ENCODE measurements at places on chromosomes 1 and 21.

GRCh38 chr1:202058001-202058908 is 47.9 kb downstream of the ELF3 start:
- peak; percentile 71 for DNase-seq

DNA sequence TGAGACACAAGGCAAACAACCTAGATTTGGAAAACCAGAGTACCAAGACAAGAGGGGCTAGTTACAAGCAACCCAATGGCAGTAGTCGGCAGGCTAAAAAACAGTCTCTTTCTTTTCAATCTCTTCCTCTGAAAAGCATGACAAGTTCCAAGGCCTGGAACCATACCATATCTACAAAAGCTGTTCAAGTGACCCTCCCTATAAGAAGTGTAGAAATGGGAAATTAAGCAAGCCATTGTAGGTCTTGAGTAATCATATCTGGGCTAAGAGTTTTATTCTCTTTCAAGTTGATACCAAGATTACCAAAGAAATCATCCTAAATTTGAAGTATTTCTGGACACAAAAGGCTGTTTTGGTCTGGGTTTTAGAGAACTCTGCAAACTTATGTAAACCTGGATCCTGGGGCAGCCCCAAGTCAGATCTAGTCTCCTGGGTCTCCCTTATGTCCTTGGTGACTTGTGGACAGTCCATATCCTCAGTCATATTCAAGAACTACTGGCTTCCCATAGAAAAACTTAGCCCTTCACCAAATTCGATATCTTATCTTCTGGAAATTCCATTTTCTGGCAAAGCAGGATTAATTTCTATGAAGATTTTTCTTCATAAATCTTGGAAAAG is 24.7 kb downstream of the FMO3 start:
- DNase-seq = no peak

- no peak for DNase-seq
Observed at GRCh38 chr1:182794676-182795201, 5.2 kb downstream of the NPL start.

DNA sequence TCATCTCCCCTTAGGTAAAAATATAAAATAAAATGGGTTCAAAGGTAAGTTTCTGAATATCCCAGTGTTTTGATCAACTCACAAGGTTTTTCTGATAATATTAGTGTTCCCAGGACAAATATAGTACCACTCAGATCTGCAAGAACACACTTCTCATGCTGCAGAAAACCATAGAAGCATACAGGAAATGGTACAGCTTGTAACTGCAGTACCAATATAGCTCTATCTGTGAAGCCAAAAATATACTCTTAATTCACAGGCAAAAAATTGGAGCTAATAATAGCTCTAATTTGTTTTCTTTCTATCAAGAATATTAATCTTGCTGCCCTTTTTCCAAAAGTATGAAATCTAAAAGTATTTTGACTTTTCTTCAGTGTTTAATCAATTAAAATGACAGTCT is 13.2 kb downstream of the VPS45 start:
- DNase-seq = no peak

DNA sequence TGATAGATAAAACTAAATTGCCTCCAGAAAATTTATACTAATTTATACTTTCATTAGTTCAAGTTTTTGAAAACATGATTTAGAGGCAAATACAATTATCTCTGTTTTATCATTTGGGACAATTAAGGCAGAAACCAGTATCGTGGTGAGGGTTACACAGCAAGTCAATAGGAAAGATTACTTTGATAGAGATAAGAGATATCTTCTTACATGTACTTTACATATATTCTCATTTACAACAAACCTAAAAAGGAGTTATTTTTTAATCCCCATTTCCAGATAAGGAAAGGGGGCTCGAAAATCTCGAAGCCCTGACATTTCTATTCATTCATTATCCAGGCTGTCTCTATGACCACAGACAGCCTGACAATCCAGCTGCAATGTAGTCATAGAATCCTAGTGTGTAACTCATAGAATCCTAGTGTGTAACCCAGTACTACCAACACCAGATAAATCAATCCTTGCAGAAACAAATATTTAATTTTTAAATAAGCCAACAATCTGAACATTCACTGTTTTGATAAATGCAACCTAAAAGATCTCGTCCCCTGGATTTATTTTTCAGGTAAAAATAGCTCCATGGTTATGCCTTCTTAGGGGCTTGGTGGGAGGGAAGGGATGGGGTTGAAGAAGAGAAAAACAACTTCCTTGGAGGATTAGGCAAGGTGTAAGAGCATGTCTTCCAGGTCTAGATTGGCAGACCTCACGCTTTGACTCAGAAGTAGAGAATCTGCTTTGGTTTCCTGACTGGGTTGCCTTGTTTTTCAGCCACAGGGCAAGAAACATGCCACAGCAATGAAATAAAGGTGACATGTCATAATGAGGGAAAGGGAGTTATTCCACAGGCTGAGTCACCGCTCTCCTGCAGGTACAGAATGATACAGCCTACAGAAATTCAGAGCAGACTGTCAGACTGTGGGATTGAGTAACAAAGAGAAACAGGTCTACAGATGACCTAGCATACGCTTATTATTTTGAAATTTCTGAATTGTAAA is 45.6 kb downstream of the IRF2BP2 start:
- DNase-seq = peak; percentile 75

DNA sequence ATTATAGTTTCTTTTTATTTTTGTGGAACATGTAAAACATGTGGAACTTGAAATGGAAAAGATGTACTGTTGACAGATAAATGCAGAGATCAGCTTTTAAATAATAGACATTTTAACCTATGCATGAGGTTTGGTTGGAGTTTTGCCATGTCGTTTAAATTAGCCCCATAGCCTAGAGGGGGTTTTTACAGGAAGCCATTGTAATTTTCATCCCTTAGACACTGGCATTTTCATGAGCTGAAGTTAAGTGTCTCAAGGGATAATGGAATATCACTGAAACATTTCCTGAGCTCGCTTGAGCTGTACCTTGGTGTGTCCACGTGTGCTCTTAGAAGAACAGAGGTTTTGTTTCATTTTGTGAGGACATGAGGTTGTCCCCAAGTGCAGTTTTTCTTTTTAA is 54.2 kb downstream of the HMCN1 start:
- no peak for DNase-seq

GRCh38 chr21:36169470-36170128 is 13.0 kb downstream of the DOP1B start:
- no peak for DNase-seq

GRCh38 chr1:159179906-159180305 is 8.5 kb downstream of the CADM3 start:
- no peak for DNase-seq

- no peak for DNase-seq
Observed at GRCh38 chr1:235052067-235053008, 76.3 kb downstream of the TOMM20 start.

DNA sequence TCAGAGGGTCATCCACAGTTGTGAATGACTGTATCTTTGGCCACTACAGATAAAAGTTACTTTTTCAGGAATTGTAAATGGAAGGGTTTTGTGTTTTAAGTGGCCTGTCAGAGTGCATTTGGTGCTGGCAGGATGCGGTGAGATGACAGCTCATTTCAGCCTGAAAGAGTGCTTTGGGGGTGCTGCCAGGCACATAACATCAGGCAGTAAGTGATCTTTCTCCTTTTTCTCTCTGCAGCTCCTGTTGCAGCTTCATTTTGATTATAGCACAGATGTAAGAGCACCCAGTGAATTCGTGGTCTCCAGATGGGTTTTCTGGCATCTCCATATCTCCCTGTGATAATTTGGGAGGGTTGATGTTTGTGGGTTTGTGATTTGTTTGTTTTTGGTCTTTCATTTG is 14.8 kb upstream of the FAM163A start:
- DNase-seq = no peak

GRCh38 chr1:10188133-10188650 is 22.2 kb upstream of the KIF1B start:
- DNase-seq = no peak

- DNase-seq = no peak
Observed at GRCh38 chr1:184810735-184811343, 56.2 kb upstream of the EDEM3 start.

DNA sequence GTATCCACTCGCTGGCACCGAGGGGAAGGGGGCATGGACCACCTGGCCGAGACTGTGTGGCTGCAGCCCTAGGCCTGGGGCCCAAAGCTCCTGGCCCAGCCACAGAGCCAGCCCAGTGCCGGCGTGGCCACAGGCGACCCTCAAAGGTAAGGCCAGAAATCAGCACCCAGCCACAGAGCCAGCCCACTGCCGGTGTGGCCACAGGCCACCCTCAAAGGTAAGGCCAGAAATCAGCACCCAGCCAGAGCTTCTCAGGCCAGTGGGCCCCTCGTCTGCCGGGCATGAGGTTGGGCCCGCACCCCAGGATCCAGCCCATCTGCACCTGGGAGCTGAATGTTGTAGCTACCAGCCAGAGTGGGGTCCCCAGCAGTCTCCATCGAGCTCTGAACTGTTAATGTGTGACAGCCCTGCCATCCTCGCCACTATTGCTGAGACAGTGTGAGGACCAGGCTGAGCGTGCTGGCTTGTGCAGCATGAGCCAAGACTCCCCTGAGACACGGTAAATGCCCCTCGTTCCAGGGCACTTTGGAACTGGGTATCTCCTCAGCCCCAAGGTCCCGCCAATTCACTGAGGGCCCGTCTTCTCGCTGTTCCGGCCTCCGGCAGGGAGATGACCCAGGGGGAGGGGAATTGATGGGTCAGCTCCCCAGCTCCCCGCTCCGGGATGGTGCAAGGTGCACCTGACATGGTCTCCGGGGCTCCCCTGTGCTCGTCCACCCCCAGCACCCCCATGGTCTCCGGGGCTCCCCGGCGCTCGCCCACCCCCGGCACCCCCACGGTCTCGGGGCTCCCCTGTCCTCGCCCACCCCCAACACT is 4.7 kb upstream of the FTCD start:
- no peak for DNase-seq

- no peak for DNase-seq
Observed at GRCh38 chr1:95640746-95641145, 406.7 kb downstream of the RWDD3 start.

DNA sequence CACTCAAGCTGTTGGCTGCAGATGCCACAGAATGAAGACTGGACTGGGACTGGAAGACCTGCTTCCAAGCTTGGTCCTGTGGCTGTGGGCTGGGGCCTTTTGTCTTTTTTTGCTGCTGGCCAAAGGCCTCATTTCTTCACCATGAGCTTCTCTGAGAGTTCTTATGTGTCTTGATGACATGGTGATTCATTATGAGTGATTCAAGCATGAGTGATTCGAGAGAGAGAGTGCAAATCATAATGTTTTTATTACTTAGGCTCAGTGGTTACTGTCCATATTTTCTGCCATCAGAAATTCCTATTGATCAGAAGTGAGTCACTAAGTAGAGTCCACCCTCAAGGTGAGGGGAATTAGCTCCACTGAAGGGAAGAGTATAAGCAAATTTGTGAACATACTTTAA is 94.0 kb downstream of the PCP4 start:
- DNase-seq = no peak

- no peak for DNase-seq
Observed at GRCh38 chr1:235500971-235501540, 3.2 kb downstream of the B3GALNT2 start.

GRCh38 chr1:61742620-61743430 is 545 bp downstream of the PATJ start:
- peak; percentile 22 for DNase-seq

- DNase-seq = no peak
Observed at GRCh38 chr1:38334930-38335592, 288.5 kb upstream of the POU3F1 start.

- no peak for DNase-seq
Observed at GRCh38 chr1:207029701-207030521, 2.6 kb downstream of the C1orf116 start.

DNA sequence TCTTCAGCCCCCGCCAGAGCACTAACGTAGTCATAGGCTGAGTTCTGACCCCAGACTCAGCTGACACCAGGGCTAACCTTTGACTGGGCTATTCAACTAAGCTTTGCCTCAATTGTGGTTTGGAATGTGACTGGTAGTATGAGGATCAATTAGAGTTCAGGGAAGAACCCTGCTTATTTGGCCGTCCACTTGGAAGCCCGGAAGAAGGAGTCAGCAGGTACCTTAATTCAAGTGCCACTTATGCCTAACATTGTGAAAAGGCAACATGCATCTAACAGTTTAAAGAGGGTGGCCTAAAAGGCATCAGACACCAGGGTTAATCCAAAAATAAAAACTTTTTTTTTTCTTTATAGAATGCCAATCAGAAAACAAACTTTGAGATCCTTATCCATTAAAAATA is 92.3 kb downstream of the BEND5 start:
- DNase-seq = no peak

DNA sequence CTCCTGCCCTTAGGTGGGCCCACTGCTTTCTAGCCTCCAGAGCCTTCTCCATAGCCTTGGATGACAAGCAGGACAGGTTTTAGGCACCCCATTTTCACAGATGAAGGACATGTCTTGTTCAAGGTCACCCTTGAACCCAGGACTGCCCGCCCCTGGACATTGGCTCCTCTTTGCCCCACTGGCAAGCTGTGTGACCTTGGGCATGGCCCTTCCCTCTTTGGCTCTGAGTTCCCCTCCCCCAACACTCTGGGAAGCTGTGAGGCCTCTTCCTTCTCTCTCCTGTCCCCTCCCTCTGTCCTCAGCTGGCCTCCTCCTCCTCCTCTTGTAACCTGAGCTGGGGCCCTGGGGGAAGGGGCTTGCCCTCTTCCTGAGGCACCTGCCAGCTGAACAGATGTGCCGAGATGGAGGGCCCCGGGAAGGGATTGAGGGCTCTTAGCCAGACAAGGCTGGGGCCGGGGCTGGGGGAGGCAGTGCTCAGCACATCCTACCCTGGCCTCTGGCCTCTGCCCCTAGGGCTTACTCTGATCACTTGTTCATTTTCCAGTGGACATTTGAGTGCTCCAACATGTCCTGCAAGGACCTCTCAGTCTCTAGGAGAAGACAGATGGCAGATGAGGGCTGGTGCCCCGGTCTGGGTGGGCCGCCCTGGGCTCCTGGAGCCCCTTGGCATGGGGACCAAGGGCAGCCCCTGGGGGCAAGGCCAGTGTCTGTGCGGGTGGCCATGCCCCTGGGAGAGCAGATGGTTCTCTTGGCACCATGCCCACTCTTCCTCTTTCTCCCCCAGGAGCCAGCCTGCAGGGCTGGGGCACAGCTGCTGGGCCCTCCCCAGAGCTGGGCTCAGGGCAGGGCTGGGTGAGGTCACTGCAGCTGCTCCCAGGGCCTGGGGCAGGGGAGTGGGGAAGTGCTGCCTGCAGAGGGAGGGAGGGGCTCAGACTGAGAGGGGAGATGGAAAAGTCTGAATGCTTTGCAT is 10.7 kb downstream of the FOXO6 start:
- peak; percentile 61 for DNase-seq

DNA sequence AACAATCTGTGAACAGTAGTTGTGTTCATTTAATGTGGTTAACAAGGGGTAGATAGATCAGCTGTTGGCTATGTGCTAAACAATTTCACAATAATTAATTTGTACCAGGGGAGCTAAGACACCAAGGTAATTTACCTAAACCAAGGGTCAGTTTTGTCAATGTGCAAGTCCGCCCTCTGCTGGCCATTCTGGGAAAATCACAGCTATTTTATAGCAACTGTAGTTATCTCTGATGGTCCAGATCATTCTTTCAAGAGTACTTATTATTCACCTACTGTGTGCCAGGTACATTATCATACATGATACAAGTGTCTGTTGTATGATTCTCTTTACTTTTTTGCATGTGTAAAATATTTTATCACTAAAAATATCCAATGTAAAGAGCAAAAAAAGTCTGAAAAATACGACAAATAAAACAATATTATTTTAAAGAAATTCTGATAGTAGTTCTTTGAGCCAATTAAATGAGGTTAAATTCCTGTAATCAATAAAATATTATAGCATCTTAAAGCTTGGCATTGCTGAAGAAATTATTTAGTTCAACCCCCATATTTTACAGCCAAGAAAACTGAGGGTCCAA is 312.3 kb upstream of the FAM78B start:
- DNase-seq = peak; percentile 15

GRCh38 chr1:219433496-219434131 is 179.3 kb downstream of the ZC3H11B start:
- DNase-seq = no peak

GRCh38 chr1:207084701-207085180 is 3.9 kb upstream of the C4BPB start:
- DNase-seq = peak; percentile 61
